ENCODE measurements at places on chromosomes 12 and 14. TPM values are rescaled to one million over a fixed set of nuclear protein-coding genes. Genes with fewer than 3 reads are reported as not detected.

TAS2R30 gene
- 0.37 TPM for polyA plus RNA-seq

DNA sequence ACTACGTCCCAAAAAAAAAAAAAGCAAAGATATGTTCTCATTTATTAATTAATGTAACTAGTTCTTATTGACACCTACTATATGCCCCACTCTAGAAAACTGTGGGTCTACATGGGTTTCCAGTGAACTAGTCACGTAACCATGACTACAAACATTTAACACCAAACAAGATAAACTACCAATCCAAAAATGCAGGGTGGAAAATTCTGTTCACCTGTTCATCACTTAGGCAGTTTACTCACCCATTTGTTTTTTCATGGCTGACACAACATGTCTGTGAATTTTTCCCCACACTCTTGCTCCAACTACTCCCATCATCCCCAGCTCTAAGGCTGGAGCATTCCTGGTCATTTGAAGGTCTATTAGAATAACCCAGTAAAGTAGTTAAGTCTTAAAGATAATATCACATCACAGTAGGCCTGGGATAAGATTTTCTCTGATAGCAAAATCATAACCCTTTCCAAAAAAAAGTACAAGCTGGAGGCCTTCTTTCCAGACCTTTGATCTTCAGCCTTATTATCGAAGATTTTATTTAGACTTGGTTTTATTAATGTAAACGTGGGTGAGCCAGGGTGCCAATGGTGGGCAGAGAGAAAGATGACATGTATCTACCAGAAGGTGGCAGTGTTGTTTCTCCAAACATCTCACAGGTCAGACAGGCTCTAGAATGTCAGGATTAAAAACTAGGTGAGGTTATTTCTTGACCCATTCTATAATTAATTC is 61.6 kb upstream of the DAAM1 start:
- no peaks in the 10 kb centered on the region for H3K4me1 ChIP-seq
- no peaks in the 10 kb centered on the region for H3K36me3 ChIP-seq
- no peaks in the 10 kb centered on the region for H3K27me3 ChIP-seq
- no peak overlapping the region for H3K27ac ChIP-seq

- H3K36me3 ChIP-seq, result no peaks in the 10 kb centered on the region
- no peak overlapping the region for H3K27ac ChIP-seq
- H3K4me1 ChIP-seq, result no peaks in the 10 kb centered on the region
- H3K27me3 ChIP-seq, result no peaks in the 10 kb centered on the region
Observed at GRCh38 chr12:75561921-75562320, 50.5 kb upstream of the KRR1 start.

GRCh38 chr12:65808580-65808979 is 15.7 kb upstream of the HMGA2 start:
- H3K27me3 ChIP-seq, result no peaks in the 10 kb centered on the region
- no peak overlapping the region for H3K27ac ChIP-seq
- no peak for DNase-seq
- H3K36me3 ChIP-seq, result no peaks in the 10 kb centered on the region

GRCh38 chr12:16555630-16556029 is 50.3 kb downstream of the LMO3 start:
- no peak overlapping the region for H3K27ac ChIP-seq
- no peaks in the 10 kb centered on the region for H3K36me3 ChIP-seq
- H3K4me1 ChIP-seq, result no peaks in the 10 kb centered on the region
- no peaks in the 10 kb centered on the region for H3K27me3 ChIP-seq
- DNase-seq, result no peak
- no peak overlapping the region for H3K4me3 ChIP-seq

GRCh38 chr12:99131751-99132199 is 486.7 kb downstream of the APAF1 start:
- no peaks in the 10 kb centered on the region for H3K4me1 ChIP-seq
- no peak overlapping the region for H3K27ac ChIP-seq
- H3K36me3 ChIP-seq, result no peaks in the 10 kb centered on the region
- peak; percentile 59 for DNase-seq
- no peak overlapping the region for H3K4me3 ChIP-seq

- no peaks in the 10 kb centered on the region for H3K27me3 ChIP-seq
- H3K36me3 ChIP-seq, result no peaks in the 10 kb centered on the region
- no peak overlapping the region for H3K4me3 ChIP-seq
Observed at GRCh38 chr12:52867642-52868041, 18.8 kb upstream of the KRT78 start.

DNA sequence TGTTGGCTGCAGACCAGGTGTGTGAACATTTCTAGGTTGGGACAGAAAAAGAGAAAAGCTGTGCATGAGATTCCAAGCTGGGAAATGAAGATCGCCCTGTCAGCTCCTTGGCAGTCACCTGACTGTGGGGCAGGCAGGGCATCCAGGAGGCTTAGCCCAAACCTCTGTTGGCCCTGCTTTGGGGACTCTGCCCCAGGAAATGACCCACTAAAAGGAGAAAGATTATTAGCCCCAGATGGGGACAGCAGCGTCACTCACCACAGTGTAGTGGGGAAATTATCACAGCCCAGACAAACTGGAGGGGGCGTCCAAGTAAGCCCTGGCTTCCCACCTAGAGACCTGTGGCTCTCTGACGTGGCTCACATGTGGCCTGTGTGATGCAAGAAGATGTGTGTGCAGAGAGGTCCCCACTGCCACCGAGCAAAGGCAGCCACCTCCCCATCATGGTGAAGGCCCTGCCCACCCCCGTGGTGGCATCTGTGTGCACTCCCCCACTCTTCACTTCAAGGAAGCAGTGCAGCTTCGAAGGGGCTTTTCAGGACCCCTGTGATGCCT is 39.1 kb downstream of the DIO3 start:
- no peaks in the 10 kb centered on the region for H3K4me1 ChIP-seq
- H3K36me3 ChIP-seq, result no peaks in the 10 kb centered on the region
- no peak overlapping the region for H3K27ac ChIP-seq

- peaks cover 5% of the 10 kb centered on the region for H3K4me1 ChIP-seq
- no peaks in the 10 kb centered on the region for H3K27me3 ChIP-seq
- no peaks in the 10 kb centered on the region for H3K36me3 ChIP-seq
Observed at GRCh38 chr12:52946797-52947547, 1.9 kb upstream of the KRT18 start.

GRCh38 chr14:32327255-32327961 is 1.7 kb upstream of the AKAP6 start:
- no peak overlapping the region for H3K27ac ChIP-seq
- H3K36me3 ChIP-seq, result no peaks in the 10 kb centered on the region
- DNase-seq, result no peak

Measured in left lung (tissue), 14 donors.